ENCODE measurements at places on chromosomes 2 and 18.

DNA sequence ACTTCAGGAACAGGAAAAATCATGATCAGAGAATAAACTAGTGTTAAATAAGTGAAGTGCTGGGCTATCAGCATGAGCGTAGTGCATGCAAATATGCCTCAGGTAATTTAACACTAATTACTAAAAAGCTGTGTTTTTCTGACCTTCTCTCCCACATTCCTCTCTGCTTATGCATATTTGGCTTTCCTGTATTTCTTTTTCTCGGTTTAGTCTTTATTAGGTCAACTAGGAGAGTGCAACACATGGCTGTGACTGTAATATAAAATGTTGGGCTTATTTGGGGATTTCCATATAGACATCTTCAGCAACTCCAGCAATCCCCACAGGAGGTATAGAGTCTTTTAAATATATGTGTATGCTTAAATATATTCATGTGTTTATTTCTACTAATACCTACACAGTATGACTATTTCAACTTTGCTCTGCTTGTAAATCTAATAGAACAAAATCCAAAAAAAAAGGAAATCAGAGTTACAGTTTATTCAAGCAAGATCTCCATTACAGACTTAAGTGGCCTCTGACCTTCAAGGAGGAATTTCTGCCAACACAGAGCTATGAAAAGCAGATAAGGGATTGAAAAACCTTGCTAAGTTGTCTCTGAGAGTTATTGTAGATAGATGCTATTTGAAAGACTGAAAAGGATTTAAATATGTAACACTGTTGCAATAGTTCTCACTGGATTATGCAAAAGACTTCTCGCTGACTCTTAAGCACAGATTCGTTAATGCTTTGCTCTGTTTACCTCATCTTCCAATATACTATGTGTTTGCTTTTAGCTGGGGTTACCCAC is 359.5 kb upstream of the RGPD4 start:
- no peak for DNase-seq

- peak; percentile 22 for DNase-seq
Observed at GRCh38 chr2:85355073-85355410, 473 bp downstream of the ELMOD3 start.

- no peak for DNase-seq
Observed at GRCh38 chr2:166404831-166405568, 29.3 kb upstream of the SCN9A start.

GRCh38 chr2:176098366-176099158 is 1.0 kb upstream of the HOXD12 start:
- DNase-seq: no peak

DNA sequence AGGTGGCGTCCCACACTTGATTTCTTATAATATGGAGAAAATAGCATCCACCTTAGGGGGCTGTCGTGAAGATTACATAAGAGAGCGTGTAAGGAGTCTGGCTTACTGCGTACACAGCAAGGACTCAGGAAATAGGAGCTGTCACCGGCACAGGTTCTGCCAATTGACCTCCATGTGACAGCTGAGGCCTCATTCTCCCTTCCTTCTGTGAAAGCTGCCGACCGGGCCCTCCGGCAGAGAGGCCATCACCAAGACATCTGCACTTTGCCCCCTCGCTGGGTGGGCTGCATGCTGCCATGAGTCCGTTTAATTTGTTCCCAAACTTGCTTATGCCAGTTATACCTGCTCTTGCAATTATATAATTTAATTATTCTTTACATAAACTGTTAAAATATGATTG is 27.7 kb downstream of the HS1BP3 start:
- no peak for DNase-seq

DNA sequence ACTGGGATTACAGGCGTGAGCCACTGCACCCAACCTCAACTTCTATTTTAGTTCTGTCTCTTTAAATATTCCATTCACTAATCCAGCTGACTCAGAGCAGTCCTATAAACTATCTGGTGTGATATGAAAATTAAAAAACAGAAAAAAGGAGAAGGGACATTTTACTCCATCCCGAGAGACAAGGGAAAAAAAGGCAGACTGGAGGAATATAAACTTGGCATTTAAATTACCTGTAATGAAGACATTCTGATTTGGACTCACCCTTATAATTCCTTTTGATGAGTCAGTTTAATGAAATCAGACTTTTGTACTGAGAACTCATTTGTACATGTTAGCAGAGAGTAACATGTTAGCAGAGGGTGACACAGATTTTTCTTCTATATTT is 74.8 kb upstream of the RIOK3 start:
- no peak for DNase-seq

DNA sequence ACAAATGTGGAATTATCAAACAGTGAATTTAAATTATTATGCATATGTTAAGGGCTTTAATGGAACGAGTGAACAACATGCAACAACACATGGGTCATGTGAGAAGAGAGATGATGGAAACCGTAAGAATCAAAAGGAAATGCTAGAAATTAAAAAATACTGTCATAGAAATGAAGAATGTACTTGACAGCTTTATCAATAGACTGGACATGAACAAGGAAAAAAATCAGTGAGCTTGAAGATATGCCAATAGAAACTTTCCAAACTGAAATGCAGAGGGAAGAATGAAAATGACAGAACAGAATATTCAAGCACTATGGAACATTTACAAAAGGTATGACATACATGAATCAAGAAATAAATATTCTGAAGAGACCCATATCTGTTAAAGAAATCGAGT is 117.7 kb upstream of the KCNJ3 start:
- DNase-seq: no peak

- DNase-seq: no peak
Observed at GRCh38 chr2:231123362-231123898, 1.4 kb downstream of the HTR2B start.

- DNase-seq: no peak
Observed at GRCh38 chr2:14626873-14627272, 5.6 kb upstream of the LRATD1 start.

DNA sequence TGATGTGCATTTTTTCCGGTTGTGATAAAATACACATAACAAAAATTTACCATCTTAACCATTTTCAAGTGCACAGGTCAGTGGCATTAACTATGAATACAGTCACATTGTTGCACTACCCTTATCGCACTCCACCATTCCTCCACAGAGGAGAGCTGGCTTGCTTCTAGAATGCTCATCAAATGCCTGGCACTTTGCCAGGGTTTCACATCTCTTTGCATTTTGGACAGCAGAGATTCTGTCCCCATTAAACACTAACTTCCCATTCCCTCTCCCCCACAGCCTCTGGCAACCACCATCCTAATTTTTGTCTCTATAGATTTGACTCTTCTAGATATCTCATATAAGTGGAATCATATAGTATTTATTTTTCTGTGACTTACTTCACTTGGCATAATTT is 165.0 kb downstream of the ASB1 start:
- no peak for DNase-seq

DNA sequence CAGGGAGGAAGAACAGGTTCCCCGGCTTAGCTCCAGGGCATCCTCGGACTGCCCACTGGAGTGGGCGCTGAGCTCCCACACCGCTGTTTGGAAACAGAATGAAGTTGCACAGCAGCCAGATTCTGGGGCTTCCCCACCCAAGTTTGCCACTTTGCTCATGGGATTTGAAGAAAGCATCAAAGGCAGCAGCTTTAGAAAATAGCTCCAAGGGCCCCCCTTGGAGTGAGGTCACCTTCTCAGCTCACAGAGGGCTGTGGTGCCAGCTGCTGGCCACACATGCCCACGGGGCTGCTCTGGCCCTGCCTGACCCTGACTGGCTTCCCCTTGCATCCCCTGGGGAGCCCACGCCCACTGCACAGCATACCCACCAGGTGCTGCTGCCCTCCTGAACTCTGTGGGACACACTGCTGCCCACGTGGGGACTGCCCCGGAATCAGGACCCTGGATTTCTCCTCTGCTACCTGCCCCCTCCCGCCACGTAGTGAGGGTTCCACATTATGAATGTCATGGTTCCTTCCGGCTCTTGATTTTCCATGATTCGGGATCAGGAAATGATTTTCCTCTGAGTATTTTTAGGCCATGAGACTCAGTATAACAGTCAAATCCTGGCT is 70.3 kb downstream of the TGOLN2 start:
- DNase-seq: no peak

GRCh38 chr2:200742426-200742825 is 69.3 kb upstream of the BZW1 start:
- DNase-seq: no peak
